ENCODE measurements at places on chromosomes 7 and 10. TPM values are rescaled to one million over a fixed set of nuclear protein-coding genes. Genes with fewer than 3 reads are reported as not detected.

GRCh38 chr10:93437086-93437945 lies 44.8 kb downstream of the MYOF start:
- no peak for DNase-seq
- H3K4me3 ChIP-seq, result no peak overlapping the region
- no peaks in the 10 kb centered on the region for H3K27me3 ChIP-seq
- no peaks in the 10 kb centered on the region for H3K36me3 ChIP-seq
- H3K4me1 ChIP-seq, result no peaks in the 10 kb centered on the region

DNA sequence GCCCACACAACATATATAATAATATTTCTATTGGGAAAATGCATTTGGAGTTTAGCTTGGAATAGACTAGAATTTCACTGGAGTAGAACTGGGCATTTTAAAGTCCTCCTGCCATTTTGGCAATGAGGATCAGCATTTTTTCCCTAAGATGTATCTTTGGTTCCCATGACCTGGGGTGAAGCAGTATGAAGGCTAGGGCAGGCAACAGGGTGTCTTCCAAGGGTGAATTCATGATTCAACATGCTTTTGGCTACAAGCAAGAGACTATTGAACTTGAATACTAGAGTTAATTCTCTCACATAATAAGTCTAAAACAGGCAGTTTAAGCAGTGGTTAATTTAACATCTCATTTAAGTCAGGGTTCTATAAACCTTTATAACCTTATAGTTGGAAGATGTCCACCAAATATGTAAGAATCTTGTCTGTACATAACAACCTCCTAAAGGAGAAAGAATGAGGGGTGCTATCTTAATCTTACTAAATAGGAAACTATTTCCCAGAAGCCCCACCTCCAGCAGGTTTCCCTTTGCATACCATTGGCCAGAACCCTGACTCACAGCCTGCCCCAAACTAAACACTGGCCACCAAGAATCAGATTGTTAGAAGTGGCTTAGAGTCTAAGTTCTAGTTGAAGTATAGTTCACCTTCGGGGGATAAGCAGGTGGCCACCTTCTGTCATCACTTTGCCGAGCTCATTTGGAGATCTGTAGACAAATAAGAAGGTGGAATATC lies 96.0 kb upstream of the PRPS1L1 start:
- no peaks in the 10 kb centered on the region for H3K36me3 ChIP-seq
- H3K27ac ChIP-seq, result no peak overlapping the region
- no peaks in the 10 kb centered on the region for H3K4me1 ChIP-seq
- DNase-seq, result no peak
- no peaks in the 10 kb centered on the region for H3K27me3 ChIP-seq

GRCh38 chr7:51797371-51797770 lies 480.8 kb upstream of the COBL start:
- no peak overlapping the region for H3K27ac ChIP-seq
- H3K4me1 ChIP-seq, result no peaks in the 10 kb centered on the region
- no peak overlapping the region for H3K4me3 ChIP-seq

DNA sequence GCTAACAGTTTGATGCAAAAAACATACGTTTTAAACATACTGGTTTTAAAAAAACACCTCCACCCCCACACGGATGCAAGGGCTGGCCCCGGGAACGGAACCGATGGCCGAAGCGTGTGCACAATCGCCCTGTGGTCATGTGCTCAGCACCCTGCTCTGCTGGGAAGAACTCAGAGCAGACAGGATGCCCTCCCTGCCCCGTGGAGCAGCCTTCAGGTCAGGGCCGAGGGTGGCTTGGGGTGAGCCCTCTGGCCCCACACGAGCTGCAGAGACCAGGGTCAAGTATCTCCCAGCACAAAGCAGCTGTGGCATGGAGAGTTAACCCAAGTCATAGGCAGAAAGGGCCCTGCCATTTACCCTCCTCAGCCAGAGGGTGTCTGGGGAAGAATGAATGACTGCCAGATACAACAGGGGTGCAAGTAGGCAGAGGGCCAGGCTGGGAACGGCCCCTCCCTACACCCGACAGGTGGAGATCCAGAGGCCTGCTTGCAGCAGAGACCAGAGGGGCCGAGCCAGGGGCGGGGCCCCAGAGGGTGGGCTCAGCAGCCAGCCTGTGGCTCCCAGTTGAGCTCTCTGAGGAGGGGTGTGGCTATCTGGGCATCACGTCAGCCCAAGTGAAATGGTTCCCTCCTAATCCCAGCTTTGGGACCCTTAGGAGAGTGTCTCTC lies 56.8 kb downstream of the ZRANB1 start:
- peaks cover 5% of the 10 kb centered on the region for H3K4me1 ChIP-seq
- no peak overlapping the region for H3K4me3 ChIP-seq
- no peaks in the 10 kb centered on the region for H3K27me3 ChIP-seq
- DNase-seq, result no peak

DNA sequence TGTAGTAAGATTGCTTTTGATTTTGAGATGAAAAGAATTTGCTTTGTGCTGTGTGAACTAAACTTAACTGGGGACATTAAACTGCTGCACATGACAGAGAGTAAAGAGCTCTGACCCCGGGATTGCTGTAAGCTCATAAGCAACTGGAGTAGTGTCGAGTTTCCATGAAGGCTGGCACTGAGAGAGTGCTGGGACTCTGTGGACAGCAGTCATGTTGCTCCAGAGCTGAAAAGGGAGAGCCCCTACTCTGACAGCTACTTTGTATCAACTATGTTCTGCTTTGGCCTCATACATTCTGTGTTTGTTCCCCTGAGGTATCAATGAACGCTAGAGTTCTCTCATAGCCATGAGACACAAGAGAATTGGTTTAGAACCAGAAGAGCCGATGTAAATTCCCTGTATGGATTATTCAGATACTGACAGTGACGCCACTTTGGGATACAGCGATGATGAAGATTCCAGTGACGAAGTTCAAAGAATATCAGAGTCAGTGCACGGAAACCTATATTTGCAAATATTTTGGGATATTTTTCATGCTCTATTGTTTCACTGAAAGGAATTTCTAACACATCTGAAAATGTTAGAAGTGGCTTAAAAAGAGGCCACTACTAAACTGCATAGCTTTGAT lies 185.9 kb upstream of the DKK1 start:
- H3K36me3 ChIP-seq, result no peaks in the 10 kb centered on the region
- no peak for DNase-seq
- no peaks in the 10 kb centered on the region for H3K4me1 ChIP-seq
- H3K4me3 ChIP-seq, result no peak overlapping the region

DNA sequence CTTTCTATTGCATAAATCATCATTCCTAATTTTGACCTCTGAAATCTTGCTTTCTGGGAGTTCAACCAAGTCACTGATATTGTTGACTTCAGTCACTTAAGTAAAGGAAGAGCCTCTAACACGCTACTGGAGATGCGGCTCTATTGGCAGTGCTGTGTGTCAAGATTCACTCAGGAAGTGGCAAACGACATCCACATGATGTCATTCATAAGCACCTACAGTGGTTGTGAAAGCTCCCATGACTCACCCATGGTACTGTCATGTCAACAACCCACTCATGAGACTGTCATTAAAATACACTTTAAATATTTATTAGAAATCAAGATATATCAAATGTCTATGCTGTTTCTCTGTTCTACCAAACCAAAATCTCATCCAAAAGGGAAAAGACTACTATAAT lies 52.5 kb upstream of the LHFPL3 start:
- H3K4me3 ChIP-seq, result no peak overlapping the region
- no peak overlapping the region for H3K27ac ChIP-seq
- H3K36me3 ChIP-seq, result no peaks in the 10 kb centered on the region
- DNase-seq, result no peak

DNA sequence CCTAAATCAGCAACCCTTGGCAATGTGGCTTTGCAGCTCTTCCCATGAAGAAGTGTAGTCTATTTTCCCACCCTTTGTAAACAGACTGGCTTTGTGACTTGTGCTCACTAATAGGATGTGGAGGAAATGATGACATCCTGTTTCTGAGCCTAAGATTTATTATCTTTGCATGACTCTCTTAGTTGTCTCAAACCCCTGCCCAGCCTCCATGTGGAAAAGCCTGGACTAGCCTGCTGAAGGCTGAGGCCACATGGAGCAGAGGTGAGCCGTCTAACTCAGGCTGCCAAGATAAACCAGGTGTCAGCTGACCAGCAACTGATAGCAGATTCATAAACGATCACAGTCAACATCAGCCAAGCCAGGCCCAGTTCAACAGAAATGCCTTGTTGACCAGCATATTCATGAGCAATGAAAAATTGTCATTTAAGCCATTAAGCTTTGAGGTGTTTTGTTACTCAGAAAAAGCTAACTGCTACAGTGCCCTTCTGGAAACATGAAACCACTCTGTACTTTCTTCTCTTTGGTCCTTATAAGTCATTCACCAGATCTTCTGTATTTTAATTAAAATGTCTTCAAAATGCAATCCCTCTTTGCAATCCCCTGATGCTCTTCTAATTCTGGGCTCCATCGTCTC lies 586.3 kb upstream of the ANKRD30A start:
- H3K27me3 ChIP-seq, result no peaks in the 10 kb centered on the region
- no peak overlapping the region for H3K4me3 ChIP-seq
- H3K4me1 ChIP-seq, result no peaks in the 10 kb centered on the region
- H3K36me3 ChIP-seq, result no peaks in the 10 kb centered on the region
- H3K27ac ChIP-seq, result no peak overlapping the region

DNA sequence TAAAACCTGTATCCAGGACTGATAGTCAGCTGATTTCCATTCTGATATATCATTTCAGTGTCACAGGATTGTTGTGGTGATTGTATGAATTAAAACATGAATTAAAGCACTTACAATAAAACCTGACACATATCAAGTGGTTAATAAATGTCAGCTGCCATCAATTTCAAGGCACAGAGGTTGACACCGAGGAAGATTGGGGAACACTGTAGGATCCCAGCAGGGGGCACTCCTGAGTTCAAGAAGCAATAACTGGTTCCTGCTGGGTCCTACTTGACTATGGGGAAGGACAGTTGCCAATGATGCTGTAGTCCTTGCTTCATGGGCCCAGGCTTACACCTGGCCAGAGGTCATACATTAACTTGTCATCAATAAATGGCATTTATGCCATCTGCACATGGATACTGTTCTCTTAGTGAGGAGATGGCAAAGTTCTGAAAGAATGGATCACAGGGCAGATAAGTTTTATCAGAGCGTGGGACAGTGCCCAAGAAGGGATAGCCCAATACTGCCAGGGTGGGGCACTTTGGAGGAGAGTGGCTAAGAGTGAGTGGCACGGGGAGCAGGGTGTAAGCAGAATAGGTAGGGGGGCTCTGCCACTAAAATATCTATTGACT lies 24.1 kb downstream of the FZD1 start:
- no peaks in the 10 kb centered on the region for H3K4me1 ChIP-seq
- no peaks in the 10 kb centered on the region for H3K36me3 ChIP-seq
- no peaks in the 10 kb centered on the region for H3K27me3 ChIP-seq

GRCh38 chr10:76020630-76021029 lies 589.2 kb downstream of the LRMDA start:
- no peaks in the 10 kb centered on the region for H3K4me1 ChIP-seq
- no peak for DNase-seq
- no peak overlapping the region for H3K4me3 ChIP-seq
- no peaks in the 10 kb centered on the region for H3K36me3 ChIP-seq
- H3K27ac ChIP-seq, result no peak overlapping the region

DNA sequence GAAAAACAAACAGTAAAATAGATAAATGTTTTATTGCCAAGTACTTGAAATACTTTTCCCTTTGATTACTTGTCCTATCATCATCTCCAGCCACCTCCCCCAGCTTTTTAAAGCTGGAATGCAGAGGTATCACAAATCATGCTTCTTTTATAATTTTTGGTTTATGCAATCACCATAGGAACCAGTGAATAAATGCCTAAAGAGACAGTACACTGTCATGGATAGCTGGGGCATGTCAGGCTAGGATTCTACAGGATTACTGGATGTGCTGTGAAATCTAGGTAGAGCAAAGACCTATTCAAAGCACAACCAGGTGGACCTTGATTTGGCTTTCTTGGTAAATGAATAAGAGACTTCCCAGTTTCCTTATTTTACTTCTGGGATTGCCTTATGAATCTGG lies 158.6 kb downstream of the ELAPOR2 start:
- H3K4me3 ChIP-seq, result no peak overlapping the region
- H3K27me3 ChIP-seq, result no peaks in the 10 kb centered on the region
- no peaks in the 10 kb centered on the region for H3K36me3 ChIP-seq
- H3K27ac ChIP-seq, result no peak overlapping the region
- no peak for DNase-seq
- H3K4me1 ChIP-seq, result no peaks in the 10 kb centered on the region

DNA sequence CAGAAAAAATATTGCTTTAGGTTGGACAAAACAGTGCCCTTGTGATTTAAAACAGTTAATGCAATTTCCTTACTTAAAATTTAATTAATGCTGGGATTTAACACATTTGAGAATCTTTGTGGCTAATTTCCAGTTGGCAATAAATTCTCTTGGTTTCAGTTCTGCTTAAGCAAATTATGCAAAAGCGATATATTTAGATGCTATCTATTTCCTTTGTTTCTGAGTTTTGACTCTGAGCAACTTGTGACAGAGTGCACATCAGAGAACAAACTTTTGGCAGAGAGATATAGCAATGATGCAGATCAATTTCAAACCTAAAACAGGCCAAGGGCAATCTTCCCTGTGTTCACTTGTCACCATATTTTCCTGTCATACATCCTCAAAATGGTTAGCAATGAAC lies 933.6 kb upstream of the ZWINT start:
- no peak for DNase-seq
- H3K27me3 ChIP-seq, result no peaks in the 10 kb centered on the region
- no peaks in the 10 kb centered on the region for H3K4me1 ChIP-seq
- H3K4me3 ChIP-seq, result no peak overlapping the region

DNA sequence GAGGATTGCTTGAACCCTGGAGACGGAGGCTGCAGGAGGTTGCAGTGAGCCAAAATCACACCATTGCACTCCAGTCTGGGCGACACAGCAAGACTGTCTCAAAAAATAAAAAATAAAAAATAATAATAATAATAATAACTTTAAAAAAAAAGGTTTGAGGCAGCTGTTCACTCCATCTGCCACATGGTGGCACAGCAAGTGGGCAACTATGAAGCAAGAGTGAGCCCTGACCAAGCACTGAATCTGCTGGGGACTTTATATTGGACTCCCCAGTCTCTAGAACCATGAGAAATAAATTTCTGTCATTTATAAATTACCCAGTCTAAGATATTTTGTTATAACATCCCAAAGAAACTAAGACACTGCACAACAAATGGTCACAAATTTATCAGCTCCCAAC lies 14.6 kb upstream of the BRI3 start:
- no peaks in the 10 kb centered on the region for H3K36me3 ChIP-seq
- H3K4me3 ChIP-seq, result no peak overlapping the region
- no peak overlapping the region for H3K27ac ChIP-seq
- DNase-seq, result no peak
- H3K4me1 ChIP-seq, result no peaks in the 10 kb centered on the region
- H3K27me3 ChIP-seq, result no peaks in the 10 kb centered on the region

GRCh38 chr7:110889335-110889734 lies 201.6 kb upstream of the LRRN3 start:
- H3K27me3 ChIP-seq, result no peaks in the 10 kb centered on the region
- H3K4me1 ChIP-seq, result no peaks in the 10 kb centered on the region
- H3K27ac ChIP-seq, result no peak overlapping the region
- no peak for DNase-seq
- no peak overlapping the region for H3K4me3 ChIP-seq

Gene GRM3
- total RNA-seq, result not detected

Gene SLC13A1
- not detected for total RNA-seq

Gene AZGP1
- total RNA-seq, result not detected

Gene TMEM140
- 27.7 TPM for total RNA-seq
